Adipose tissue (tissue), 3 donors: ENCODE measurements at places on chromosomes 16 and 17. TPM values are rescaled to one million over a fixed set of nuclear protein-coding genes. Genes with fewer than 3 reads are reported as not detected.

ATAD5 gene
- polyA plus RNA-seq, result 0.34 TPM

PAM16 gene
- polyA plus RNA-seq, result 64.8 TPM

KRT24 gene
- 0.22 TPM for polyA plus RNA-seq

SLFN12L gene
- polyA plus RNA-seq, result 0.79 TPM
